ENCODE measurements at places on chromosomes 7 and 10.

DNA sequence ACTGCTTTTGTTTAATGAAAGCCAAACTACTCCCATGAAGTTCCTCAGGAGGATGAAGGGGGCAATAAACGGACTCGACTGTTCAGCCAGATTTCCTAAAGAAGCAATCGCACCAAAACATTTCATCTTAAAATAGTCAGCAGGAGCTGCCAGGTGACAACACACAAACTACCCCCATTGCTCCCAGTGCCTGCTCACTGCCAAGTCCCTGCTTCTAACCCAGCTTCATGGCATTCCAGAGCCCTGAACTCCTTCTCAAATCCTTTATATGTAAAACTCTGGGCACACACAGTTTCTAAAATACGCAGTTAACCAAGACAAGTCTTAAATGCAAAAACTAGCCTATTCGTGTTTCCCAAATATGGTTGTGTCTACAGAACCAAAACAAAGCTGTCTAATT is 110.0 kb downstream of the SORBS1 start:
- DNase-seq = no peak

- DNase-seq = no peak
Measured at GRCh38 chr10:31157123-31158010, 125.7 kb upstream of the ZNF438 start.

GRCh38 chr10:50310560-50311174 is 59.4 kb upstream of the ASAH2 start:
- DNase-seq = no peak

- no peak for DNase-seq
Measured at GRCh38 chr10:88522715-88523114, 60.4 kb downstream of the RNLS start.

GRCh38 chr7:157498657-157499056 is 161.9 kb downstream of the DNAJB6 start:
- DNase-seq = no peak

DNA sequence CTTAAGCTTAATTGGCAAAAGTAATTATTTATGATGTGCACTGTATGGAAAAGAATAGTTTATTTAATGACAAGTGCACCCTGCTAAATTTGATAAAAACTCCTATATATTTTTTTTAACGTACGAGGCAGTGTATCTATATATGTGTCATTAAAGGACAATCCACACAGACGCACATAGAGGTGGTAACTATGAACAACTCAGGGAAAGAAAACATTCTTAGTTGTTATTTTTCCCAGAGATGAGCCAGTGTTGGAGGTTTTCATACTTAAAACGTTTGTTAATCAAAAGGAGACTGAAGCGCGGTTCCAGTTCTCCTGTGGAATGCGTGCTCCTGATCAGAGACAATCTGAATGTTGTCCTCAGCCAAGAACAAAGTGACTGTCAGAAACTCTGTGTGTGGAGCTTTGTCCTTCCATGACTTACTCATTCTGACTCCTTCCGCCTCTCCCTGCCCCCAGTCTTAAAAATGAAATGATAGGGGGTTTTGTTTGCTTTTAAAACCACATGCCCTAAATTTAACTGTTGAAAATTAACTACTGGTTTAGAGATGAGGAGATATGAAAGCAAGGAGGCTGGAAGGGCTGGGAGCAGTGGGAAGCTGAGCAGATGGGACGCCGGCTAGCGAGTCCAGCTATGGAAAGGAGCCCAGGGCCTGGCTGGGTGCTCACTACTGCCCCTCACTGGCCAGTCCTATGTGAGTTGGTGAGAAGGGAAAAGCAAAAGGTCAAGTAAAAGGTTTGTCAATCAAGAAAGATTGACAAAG is 99.6 kb downstream of the SVIL start:
- no peak for DNase-seq

- no peak for DNase-seq
Measured at GRCh38 chr7:92177362-92177761, 1.6 kb downstream of the LRRD1 start.

- DNase-seq = no peak
Measured at GRCh38 chr7:135390829-135391228, 119.1 kb downstream of the CNOT4 start.

- no peak for DNase-seq
Measured at GRCh38 chr7:5234852-5235831, 45.1 kb downstream of the WIPI2 start.

DNA sequence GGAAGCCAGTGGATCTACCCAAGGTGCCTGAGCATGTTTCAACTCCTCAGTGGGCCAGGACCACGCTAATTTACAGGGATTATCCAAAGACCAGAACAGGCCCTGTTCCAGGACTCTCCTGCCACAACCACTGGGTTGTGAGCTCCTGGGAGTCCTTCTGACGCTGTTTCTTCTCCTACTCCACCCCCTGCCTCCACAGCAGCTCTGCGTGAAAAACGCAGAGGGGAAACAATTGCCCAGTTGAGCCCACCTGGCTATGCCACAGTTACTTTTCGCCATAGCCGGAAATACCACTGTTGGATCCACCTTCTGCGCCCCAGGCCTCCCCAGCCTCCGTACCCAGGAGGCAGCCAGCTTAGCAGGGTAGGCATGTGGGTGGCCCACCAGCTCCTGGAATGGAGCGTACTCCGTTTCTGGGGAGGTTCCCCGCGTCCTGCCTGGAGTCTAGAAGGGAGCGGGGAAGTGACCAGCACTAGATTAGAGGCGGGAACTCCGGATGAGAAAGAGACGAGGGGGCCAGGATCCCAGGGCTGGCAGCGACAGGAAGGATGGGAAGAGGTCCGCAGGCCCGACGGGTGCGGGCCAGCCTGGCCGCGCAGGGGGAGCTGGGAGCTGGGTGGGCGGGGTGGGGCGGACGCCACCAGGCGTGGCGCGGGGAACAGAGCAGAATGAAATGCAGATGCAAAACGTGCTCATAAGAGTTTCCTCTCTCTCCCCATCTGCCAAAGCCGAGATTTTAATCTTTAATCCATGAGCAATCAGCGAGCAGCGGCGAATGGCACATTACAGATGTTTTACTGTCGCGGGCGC is 32.1 kb upstream of the PAX2 start:
- no peak for DNase-seq

Measured in activated CD4-positive, alpha-beta T cell treated with anti-CD3 and anti-CD28 coated beads for 24 hours (primary cell).